ENCODE measurements at places on chromosomes 16 and 17. TPM values are rescaled to one million over a fixed set of nuclear protein-coding genes. Genes with fewer than 3 reads are reported as not detected.
A peak's percentile ranks its signal among the peaks of the same experiment; 100 is the strongest.

DNA sequence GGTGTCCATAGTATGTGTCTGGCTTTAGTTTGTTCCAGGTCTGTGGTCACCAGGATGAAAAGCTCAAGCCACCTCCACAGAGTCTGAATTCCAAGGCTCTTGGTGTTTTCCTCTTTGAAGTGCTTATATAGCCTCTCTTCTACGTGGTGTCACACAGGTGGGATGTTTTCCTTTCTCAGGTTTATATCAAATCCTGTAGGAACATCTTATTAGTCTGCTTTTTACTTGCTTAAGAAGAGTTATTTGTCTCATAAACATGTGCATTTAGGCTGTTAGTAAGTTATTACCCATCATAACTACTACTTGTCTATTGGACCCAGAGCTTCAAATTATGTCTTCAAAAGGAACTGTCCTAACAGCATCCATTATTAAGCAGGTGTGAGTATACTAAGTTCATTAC lies at the start of gene KRT39:
Gene KRT39 (minus strand): TSS at position 101 of the 400 bp plus-strand sequence. CDS start 92 bp downstream, at position 9.
- no peak within 1 kb of the TSS for H3K27ac ChIP-seq
- H3K4me1 ChIP-seq = no peaks in the 10 kb centered on the region
- no peak within 1 kb of the TSS for H3K4me3 ChIP-seq
- no peak for DNase-seq

- DNase-seq = no peak
- H3K27ac ChIP-seq = no peak overlapping the region
- no peaks in the 10 kb centered on the region for H3K36me3 ChIP-seq
- H3K27me3 ChIP-seq = no peaks in the 10 kb centered on the region
- H3K4me1 ChIP-seq = no peaks in the 10 kb centered on the region
Measured at GRCh38 chr16:4909825-4910224, 27.1 kb downstream of the PPL start.

DNA sequence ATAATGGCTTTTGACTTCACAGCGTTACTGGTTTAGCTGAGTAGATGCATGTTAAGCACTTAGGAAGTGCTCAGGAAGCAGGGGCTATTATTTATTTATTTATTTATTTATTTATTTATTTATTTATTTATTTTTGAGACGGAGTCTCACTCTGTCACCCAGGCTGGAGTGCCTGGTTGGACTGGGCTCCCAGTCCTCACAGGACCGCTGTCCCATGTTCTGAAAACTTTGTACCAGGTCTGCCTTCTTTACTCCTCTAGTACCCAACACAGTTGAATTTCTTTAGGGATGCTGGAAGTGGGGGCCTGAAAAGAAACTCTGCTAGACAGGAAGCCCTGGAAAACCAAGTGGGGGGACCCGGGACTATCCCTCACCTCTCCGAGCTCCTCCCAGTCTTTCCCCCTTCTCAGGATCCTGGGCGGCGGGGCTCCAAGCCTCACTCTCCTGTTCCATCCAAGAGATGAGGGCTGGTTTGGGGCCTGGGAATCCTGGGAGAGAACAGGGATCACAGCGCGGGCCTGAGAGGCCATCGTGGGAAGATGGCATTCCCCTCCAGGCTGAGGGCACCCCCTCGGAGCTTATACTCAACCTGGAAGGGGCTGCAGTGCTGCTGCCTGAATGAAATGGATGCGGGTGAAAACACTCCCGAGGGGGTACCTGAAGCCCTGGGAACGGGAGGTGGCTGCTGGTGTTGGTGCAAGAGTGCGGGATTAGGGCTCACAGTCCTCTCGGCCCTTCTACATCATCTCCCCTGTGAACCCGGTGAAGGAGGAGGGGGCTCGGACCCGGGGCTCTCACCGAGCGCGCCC lies 674 bp downstream of the ZNF688 start:
- peak overlapping the region; percentile 84 for H3K4me3 ChIP-seq
- peaks cover under 1% of the 10 kb centered on the region for H3K36me3 ChIP-seq
- peaks cover 30% of the 10 kb centered on the region for H3K4me1 ChIP-seq

- H3K36me3 ChIP-seq = no peaks in the 10 kb centered on the region
- H3K4me3 ChIP-seq = no peak overlapping the region
- H3K27ac ChIP-seq = no peak overlapping the region
- H3K4me1 ChIP-seq = no peaks in the 10 kb centered on the region
- no peak for DNase-seq
Measured at GRCh38 chr17:45997624-45998023, 1.4 kb upstream of the STH start.

The AGRP gene
- 0.09 TPM for total RNA-seq

GRCh38 chr17:50269477-50270434 lies 4.5 kb upstream of the TMEM92 start:
- H3K27me3 ChIP-seq = peaks cover 29% of the 10 kb centered on the region
- H3K4me3 ChIP-seq = no peak overlapping the region
- H3K27ac ChIP-seq = no peak overlapping the region
- DNase-seq = peak; percentile 33
- peaks cover 18% of the 10 kb centered on the region for H3K4me1 ChIP-seq
- H3K36me3 ChIP-seq = no peaks in the 10 kb centered on the region

DNA sequence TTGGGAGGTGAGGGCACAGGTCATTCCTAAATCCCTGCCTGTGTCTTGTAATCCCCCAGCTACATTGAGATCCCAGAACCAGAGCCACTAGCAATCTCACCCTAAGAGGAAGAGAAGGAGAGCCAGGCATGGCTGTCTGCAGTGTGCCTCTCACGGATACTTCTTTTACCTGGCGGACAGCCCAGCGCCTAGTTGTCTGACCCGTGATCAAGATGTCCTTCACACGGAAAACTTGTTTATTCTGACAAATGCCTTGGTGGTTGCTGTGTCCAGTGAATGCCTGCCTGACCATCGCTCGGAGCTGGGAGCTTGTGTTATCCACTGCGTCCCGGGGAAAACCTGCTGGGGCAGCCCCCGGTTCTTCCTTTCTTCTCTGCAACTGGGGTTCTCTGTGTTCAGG lies 140.5 kb upstream of the WSCD1 start:
- H3K36me3 ChIP-seq = no peaks in the 10 kb centered on the region
- no peak overlapping the region for H3K27ac ChIP-seq
- H3K4me3 ChIP-seq = no peak overlapping the region
- no peaks in the 10 kb centered on the region for H3K27me3 ChIP-seq
- H3K4me1 ChIP-seq = no peaks in the 10 kb centered on the region

GRCh38 chr17:596763-597644 lies 117.6 kb downstream of the VPS53 start:
- DNase-seq = no peak
- H3K27me3 ChIP-seq = no peaks in the 10 kb centered on the region
- no peaks in the 10 kb centered on the region for H3K4me1 ChIP-seq
- H3K27ac ChIP-seq = no peak overlapping the region
- H3K4me3 ChIP-seq = no peak overlapping the region

DNA sequence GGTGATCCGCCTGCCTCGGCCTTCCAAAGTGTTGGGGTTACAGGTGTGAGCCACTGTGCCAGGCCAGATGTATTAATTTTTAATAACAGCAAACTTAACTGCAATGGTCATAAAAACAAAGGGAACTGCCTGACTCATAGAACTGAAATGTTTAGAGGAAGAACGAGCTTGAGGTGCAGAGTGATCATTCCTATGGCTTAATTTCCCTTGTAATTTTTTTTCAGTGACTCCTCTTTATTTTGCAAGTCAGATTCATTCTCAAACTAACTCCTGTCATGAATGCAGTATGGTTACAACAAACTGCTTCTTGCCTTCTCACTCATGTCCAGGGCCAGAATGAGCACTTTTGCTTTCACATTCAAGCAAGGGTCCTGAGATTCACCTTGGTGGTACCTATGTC lies 231.3 kb downstream of the HAPSTR1 start:
- no peak overlapping the region for H3K4me3 ChIP-seq
- no peaks in the 10 kb centered on the region for H3K27me3 ChIP-seq
- H3K36me3 ChIP-seq = no peaks in the 10 kb centered on the region
- no peaks in the 10 kb centered on the region for H3K4me1 ChIP-seq
- no peak for DNase-seq

The EVI2B gene
- total RNA-seq = 19.3 TPM

- no peak for DNase-seq
- H3K4me3 ChIP-seq = no peak overlapping the region
- H3K4me1 ChIP-seq = no peaks in the 10 kb centered on the region
- no peak overlapping the region for H3K27ac ChIP-seq
Measured at GRCh38 chr17:14759325-14759724, 458.4 kb downstream of the HS3ST3B1 start.

DNA sequence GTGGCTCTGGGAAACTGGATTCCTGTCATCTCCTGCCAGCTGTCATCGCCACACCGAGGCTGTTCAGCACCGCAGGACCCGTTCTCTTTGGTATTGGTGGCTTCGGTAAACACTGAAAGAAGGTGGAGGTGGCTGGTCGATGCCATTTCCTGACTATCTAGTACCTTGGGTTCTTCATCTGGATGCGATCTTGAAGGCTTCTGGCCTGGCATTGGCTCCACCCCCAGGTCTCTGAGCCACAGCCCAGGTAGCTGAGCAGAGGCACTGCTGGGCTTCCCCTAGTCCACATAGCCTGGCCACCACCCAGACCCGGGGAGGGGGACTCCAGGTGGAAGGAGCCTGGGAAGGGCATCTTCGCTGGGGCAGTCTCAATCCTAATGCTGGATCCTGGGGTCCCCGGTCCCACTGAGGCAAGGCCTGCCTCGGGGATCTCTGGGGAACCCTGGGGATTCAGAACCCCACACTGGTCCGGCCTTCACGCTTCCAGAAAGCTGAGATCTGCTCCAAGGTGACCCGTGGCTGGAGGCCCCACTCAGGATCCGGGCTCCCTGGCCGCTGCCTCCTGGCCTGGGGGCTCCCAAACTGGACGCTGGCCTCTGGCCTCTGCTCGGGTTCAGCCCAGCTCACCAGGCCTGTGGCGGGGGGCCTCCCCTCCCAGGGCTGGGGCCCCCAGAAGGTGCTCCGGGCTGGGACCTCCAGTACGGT lies 1.8 kb downstream of the C16orf54 start:
- no peak overlapping the region for H3K4me3 ChIP-seq
- peak overlapping the region; percentile 75 for H3K27ac ChIP-seq
- no peak for DNase-seq
- no peaks in the 10 kb centered on the region for H3K27me3 ChIP-seq
- H3K36me3 ChIP-seq = peaks cover 20% of the 10 kb centered on the region

- DNase-seq = no peak
- no peak overlapping the region for H3K4me3 ChIP-seq
- peaks cover 8% of the 10 kb centered on the region for H3K27me3 ChIP-seq
- no peaks in the 10 kb centered on the region for H3K4me1 ChIP-seq
Measured at GRCh38 chr16:84677017-84677803, 22.6 kb upstream of the USP10 start.

The HSF4 gene
- 4.1 TPM for total RNA-seq

The MAPT gene
- 0.57 TPM for total RNA-seq

The UTS2R gene
- total RNA-seq = 0.33 TPM

- peaks cover 98% of the 10 kb centered on the region for H3K4me1 ChIP-seq
- H3K27ac ChIP-seq = peak overlapping the region; percentile 97
- peaks cover 17% of the 10 kb centered on the region for H3K36me3 ChIP-seq
- no peaks in the 10 kb centered on the region for H3K27me3 ChIP-seq
- DNase-seq = no peak
Measured at GRCh38 chr16:70692873-70693671, 7.2 kb upstream of the MTSS2 start.

The SLC2A4 gene
- total RNA-seq = 0.19 TPM

DNA sequence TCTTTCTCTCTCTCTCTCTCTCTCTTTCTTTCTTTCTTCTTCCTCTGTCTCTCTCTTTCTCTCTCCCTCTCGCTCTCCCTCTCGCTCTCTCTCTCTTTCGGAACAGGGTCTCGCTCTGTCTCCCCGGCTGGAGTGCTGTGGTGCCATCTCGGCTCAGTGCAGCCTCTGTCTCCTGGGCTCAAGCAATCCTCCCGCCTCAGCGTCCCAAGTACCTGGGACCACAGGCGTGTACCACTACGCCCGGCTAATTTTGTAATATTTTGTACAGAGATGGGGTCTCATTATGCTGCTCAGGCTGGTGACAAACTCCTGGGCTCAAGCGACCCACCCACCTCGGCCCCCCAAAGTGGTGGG lies 12.7 kb upstream of the KLHDC4 start:
- H3K27ac ChIP-seq = no peak overlapping the region
- peaks cover 46% of the 10 kb centered on the region for H3K4me1 ChIP-seq
- H3K36me3 ChIP-seq = no peaks in the 10 kb centered on the region
- H3K4me3 ChIP-seq = no peak overlapping the region
- DNase-seq = no peak

GRCh38 chr17:34437188-34437587 lies 74.2 kb upstream of the CCL1 start:
- no peak overlapping the region for H3K4me3 ChIP-seq
- no peaks in the 10 kb centered on the region for H3K27me3 ChIP-seq
- no peak overlapping the region for H3K27ac ChIP-seq
- no peak for DNase-seq

DNA sequence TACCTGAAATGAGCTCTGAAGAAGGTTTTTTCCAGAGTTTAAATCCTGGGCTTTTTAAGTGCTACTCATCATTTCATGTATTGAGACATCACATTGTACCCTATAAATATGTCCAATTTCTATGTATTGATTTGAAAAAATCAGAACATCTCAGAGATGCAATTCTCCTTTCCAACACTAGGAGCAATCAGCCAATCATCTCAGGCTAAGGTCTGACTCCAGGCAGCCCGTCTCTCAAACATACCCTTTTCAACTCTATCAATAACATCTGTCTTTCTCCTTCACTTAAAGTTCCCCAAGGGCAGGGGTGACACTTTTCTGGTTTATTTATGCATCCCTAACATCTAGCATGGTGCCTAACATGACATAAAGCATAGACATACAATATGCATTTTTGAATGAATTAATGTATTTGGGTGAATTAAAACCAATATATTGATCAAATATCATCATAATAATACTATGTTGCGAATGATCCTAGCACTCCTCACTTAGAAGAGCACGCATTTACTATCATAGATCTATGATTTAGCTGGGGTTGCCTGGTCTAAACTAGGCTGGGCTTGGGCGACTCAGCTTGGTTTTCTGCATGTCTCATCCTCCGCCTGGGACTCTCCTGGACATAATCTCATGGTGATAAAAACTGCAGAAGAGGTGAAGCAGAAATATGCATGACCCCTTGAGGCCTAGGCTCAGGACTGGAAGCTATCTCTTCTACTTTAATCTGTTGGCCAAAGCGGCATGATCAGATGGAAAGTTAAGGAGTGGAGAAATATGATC lies 5.2 kb upstream of the CDH11 start:
- no peaks in the 10 kb centered on the region for H3K4me1 ChIP-seq
- DNase-seq = no peak
- H3K36me3 ChIP-seq = no peaks in the 10 kb centered on the region
- H3K27ac ChIP-seq = no peak overlapping the region

DNA sequence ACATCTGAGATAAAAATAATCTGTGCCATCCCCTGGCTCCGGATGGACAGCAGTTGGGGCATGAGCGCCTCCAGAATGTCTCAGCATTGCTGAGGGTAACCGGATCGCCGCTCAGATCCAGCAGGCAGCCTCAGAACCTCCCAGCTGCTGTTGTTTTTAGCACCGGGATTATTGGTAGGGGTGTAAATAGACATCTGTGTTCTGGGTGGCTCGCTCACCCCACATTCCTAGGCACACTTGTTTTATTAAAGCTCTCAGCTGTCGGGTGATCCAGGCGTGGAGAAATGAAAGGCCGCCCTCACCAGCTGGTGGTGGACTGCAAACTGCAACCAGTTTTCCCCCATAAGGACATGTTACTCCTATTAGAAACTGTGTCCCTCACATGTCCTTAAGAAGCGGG lies 32.1 kb downstream of the MYH3 start:
- H3K4me3 ChIP-seq = no peak overlapping the region
- no peak overlapping the region for H3K27ac ChIP-seq
- DNase-seq = no peak
